ENCODE measurements at places on chromosomes 13 and 19.

DNA sequence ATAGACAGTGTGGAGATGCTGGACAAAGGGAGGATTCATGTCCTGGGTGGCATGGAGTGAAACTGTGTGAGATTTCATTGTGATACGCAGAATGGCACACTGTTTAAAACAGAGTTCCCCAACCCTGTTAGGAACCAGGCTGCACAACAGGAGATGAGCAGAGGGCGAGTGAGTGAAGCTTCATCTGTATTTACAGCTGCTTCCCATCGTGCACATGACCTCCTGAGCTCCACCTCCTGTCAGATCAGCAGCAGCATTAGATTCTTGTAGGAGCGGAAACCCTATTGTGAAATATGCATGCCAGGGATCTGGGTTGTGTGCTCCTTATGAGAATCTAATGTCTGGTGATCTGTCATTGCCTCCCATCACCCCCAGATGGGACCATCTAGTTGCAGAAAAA is 72.5 kb downstream of the RAP2A start:
- no peak for DNase-seq

- DNase-seq, result no peak
These were observed 10.4 kb downstream of the XAB2 start for GRCh38 chr19:7618771-7619510.

GRCh38 chr19:29634423-29635130 is 28.5 kb downstream of the POP4 start:
- DNase-seq, result no peak

- DNase-seq, result no peak
These were observed 6.5 kb upstream of the SIGLEC14 start for GRCh38 chr19:51653162-51653561.

GRCh38 chr19:21508198-21508597 is 2.8 kb downstream of the ZNF429 start:
- DNase-seq, result no peak

GRCh38 chr19:9523885-9524474 is 14.5 kb downstream of the ZNF426 start:
- DNase-seq, result no peak

Measured in stimulated activated CD4-positive, alpha-beta T cell treated with anti-CD3 and anti-CD28 coated beads, Interleukin-15, amount 100 ng/mL, for 24 hours (primary cell).